ENCODE measurements at places on chromosomes 12 and 14. TPM values are rescaled to one million over a fixed set of nuclear protein-coding genes. Genes with fewer than 3 reads are reported as not detected.

CLEC4E gene
- total RNA-seq, result not detected

KERA gene
- not detected for total RNA-seq

FAM222A gene
- under 0.01 TPM for total RNA-seq

TBX3 gene
- 22.0 TPM for total RNA-seq

CATSPERB gene
- total RNA-seq, result not detected

PPM1H gene
- total RNA-seq, result 0.92 TPM

JPH4 gene
- total RNA-seq, result not detected

AKAP3 gene
- 1.5 TPM for total RNA-seq

KRT81 gene
- total RNA-seq, result 0.28 TPM

GRIP1 gene
- total RNA-seq, result 0.65 TPM

CD69 gene
- total RNA-seq, result not detected

FGF23 gene
- not detected for total RNA-seq

ASCL1 gene
- total RNA-seq, result not detected

PRB2 gene
- not detected for total RNA-seq

SENP1 gene
- total RNA-seq, result 11.3 TPM

SERPINA1 gene
- total RNA-seq, result not detected

SUSD6 gene
- total RNA-seq, result 5.7 TPM

CD4 gene
- 0.43 TPM for total RNA-seq

PRKCH gene
- 1.4 TPM for total RNA-seq

ADAM21 gene
- 0.55 TPM for total RNA-seq

DAO gene
- not detected for total RNA-seq

MAP3K9 gene
- total RNA-seq, result 0.14 TPM

P2RX2 gene
- total RNA-seq, result not detected

TBC1D30 gene
- 0.28 TPM for total RNA-seq

PIWIL1 gene
- total RNA-seq, result not detected

OTUB2 gene
- 0.85 TPM for total RNA-seq
